ENCODE measurements at places on chromosomes 1 and 21. TPM values are rescaled to one million over a fixed set of nuclear protein-coding genes. Genes with fewer than 3 reads are reported as not detected.

DNA sequence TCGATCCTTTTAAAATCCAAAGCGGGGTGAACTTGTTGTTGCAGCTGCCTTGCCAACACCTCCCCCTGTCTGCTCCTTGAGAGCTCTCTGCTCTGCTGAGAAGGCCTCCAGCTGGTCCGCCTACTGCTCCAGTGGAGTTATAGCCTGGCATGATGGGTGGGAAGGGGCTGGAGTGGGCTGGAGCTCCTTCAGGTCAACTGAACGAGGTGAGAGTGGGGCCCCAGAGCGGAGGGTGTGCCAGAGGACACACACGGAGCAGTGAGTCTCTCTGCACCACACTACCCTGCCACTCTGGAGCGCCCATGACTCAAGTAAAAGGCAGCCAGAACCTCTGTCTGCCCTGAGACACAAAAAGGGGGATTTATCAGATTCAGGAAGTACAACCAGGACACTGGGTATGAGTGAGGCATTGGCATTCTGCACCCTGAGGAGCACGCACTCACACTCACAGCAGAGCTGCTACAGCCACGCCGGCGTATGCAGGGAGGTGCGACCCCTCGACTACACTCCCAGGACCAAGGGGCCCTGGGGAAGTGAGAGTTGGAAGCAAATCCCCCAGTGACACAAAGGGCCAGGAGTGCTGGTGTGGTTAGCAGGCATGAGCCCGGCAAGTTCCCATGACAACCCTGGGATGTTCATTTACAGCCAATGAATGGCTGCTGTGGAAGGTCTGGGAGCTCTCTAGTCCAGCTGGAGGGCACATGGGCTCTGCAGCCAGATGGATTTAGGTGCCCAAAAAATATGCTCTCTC lies 28.0 kb upstream of the EVA1B start:
- H3K4me3 ChIP-seq, result no peak overlapping the region
- H3K4me1 ChIP-seq, result peaks cover 21% of the 10 kb centered on the region
- peak overlapping the region; percentile 82 for H3K27ac ChIP-seq
- H3K27me3 ChIP-seq, result no peaks in the 10 kb centered on the region
- peak; percentile 49 for DNase-seq

- DNase-seq, result no peak
- H3K27me3 ChIP-seq, result no peaks in the 10 kb centered on the region
- no peak overlapping the region for H3K27ac ChIP-seq
- H3K4me1 ChIP-seq, result no peaks in the 10 kb centered on the region
These were observed 10.2 kb upstream of the SH2D5 start for GRCh38 chr1:20742671-20743070.

DNA sequence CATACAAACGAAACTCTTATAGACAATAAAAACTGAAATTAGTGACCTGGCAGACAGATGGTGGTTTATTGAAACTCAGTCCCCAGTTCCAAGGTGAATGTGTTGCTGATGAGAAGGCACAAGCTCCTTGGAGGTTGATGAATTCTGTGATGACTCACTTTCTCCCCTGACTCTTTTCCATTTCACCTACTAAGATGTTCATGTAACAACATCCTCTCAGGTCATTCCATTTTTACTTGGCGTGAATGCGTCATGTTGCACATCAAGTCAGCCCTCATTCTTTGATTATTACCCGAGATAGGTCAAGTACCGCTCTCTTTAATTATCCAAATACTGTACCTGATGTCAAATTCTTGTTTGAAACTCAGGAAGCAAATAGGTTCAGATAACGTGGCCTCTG lies 10.1 kb upstream of the IL10RB start:
- H3K27ac ChIP-seq, result no peak overlapping the region
- H3K36me3 ChIP-seq, result no peaks in the 10 kb centered on the region
- no peaks in the 10 kb centered on the region for H3K4me1 ChIP-seq
- no peak for DNase-seq
- no peaks in the 10 kb centered on the region for H3K27me3 ChIP-seq

DNA sequence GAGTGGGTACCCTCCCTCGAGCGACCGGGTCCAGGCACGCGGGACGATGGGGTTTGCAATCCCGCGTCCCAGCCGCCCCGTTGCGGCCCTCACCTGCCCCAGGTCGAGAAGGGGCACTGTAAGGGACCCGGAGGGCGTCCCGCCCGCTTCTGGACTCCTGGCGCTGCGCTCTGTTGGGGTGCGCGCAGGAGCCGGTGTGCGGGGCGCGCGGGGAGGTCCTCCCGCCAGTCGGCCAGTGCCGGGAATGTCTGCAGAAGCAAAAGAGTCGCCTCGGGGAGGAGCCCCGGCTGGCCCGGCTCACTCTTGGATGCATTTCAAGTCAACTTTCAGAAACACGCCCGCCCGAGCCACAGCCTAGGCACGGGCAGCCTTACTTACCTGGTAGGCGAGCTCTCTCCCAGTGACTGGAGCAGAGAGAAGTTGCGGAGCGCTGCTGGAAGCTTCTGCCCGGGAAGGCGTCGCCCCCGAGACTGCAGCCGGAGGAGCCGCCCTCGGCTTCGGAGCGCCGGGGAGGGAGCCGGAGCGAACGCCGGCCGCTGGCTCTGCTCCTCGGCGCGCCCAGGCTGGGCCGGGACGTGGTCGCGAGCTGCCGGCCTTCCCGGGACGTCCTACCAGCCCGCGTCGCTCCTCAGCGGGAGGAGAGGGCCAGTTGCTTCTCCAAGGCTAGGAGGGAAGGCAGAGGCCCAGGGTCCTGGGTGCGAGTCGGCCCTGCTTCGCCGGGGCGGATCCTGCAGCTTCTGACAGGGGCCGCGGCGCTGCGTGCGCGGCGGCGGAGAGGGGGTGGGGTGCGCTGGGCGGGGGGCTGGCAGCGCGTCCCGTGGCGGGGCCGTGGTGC lies at the start of gene LMX1A:
Gene LMX1A, minus strand, starts transcription at position 739 of the 835 bp plus-strand sequence. CDS start 1,156 bp downstream, outside the sequence.
- peaks cover 25% of the 10 kb centered on the region for H3K4me1 ChIP-seq
- H3K4me3 ChIP-seq, result peak within 1 kb of the TSS; percentile 42
- DNase-seq, result peak; percentile 29
- no peak within 1 kb of the TSS for H3K27ac ChIP-seq
- no peaks in the 10 kb centered on the region for H3K36me3 ChIP-seq
- H3K27me3 ChIP-seq, result peaks cover 98% of the 10 kb centered on the region

- no peaks in the 10 kb centered on the region for H3K4me1 ChIP-seq
- no peak overlapping the region for H3K27ac ChIP-seq
- no peaks in the 10 kb centered on the region for H3K27me3 ChIP-seq
- H3K4me3 ChIP-seq, result no peak overlapping the region
- no peak for DNase-seq
These were observed 29.4 kb downstream of the ZBTB18 start for GRCh38 chr1:244080343-244080929.

The RIMKLA gene
- total RNA-seq, result 1.1 TPM
